Spleen (tissue), 13 donors: ENCODE measurements at places on chromosomes 11 and 22. TPM values are rescaled to one million over a fixed set of nuclear protein-coding genes. Genes with fewer than 3 reads are reported as not detected.

DEFB131B gene
- not detected for total RNA-seq

NRGN gene
- 49.8 TPM for total RNA-seq

BUD13 gene
- 18.9 TPM for total RNA-seq

DNA sequence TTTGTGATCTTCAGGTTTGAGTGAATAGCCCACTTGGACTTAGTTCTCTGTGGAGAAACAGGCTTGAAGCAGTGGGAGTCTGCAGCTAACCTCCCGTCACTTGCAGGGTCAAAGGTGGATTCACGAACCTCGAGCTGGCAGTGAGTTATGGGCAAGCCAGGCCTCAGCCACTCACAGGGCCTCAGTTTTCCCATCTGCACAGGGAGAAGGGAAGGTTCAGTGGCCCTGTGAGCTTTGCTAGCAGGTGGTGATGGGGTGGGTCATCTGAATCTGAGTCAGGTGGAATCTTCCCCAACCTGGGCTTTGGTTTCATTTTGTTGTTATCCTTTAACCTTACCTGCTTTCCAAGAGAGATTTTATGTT, 86.6 kb upstream of the GRIK4 start:
- no peak for DNase-seq
- peaks cover 3% of the 10 kb centered on the region for H3K36me3 ChIP-seq
- no peak overlapping the region for H3K27ac ChIP-seq
- H3K4me3 ChIP-seq: no peak overlapping the region
- no peaks in the 10 kb centered on the region for H3K27me3 ChIP-seq
- peaks cover 5% of the 10 kb centered on the region for H3K4me1 ChIP-seq

DNA sequence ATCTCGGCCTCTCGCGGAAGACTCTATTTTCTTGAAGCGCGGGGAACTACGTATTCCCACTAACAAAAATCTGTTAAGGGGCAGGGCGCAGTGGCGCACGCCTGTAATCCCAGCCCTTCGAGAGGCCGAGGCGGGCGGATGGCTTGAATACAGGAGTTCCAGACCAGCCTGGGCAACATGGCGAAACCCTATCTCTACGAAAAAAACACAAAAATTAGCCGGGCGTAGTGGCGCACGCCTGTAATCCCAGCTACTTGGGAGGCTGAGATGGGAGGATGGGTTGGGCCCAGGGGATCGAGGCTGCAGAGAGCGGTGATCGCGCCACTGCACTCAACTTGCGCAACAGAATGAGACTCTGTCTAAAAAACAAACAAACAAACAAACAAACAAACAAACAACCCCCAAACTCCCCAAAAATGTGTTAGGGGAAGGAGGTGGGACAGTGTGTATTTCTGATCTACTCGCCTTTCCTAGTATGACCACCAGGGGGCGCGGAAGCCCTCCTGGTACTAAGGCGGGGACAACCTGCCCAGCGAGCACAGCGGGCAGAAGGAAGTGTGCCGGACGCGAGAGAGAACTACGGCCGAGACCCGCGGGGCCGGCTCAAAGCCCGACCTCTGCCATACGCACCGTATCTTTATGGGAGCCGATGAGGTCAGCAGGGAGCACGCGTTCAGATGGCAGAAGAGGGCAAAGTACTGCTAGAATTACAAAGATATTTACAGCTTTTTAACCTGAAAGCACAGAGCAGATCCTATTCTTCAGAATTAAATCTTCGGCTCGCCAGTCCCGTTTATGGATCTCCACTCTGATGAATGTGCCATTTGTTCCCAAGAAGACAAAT, 1.3 kb upstream of the STX3 start:
- H3K4me3 ChIP-seq: peak overlapping the region; percentile 93
- H3K36me3 ChIP-seq: no peaks in the 10 kb centered on the region
- DNase-seq: peak; percentile 96
- H3K27me3 ChIP-seq: no peaks in the 10 kb centered on the region

DNA sequence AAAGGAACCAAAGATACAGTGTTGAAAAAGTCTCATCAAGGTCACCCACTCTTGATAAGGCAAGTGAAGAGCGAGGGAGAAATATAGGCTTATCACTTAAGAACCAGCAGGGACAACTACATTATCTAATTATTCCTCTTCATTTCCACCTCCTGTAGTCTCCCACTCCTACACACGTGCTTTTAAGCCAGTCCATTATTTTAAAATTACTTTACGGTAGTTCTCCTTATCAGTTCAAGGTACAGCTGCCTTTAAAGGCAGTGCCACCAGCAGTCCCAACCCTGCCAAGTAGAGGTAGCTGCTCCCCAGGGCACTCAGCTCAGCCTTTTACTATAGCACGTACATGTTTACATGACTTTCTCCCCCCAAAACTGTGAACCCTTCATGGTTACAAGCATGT, 161.5 kb upstream of the BLID start:
- H3K27me3 ChIP-seq: no peaks in the 10 kb centered on the region
- no peak overlapping the region for H3K4me3 ChIP-seq
- no peaks in the 10 kb centered on the region for H3K36me3 ChIP-seq
- no peak for DNase-seq
- H3K27ac ChIP-seq: no peak overlapping the region
- H3K4me1 ChIP-seq: no peaks in the 10 kb centered on the region

GRCh38 chr11:70713086-70713835, 314.9 kb downstream of the CTTN start:
- H3K4me3 ChIP-seq: no peak overlapping the region
- no peak overlapping the region for H3K27ac ChIP-seq
- peak; percentile 72 for DNase-seq

GRCh38 chr11:70194792-70195791, 8.0 kb upstream of the FADD start:
- H3K27me3 ChIP-seq: no peaks in the 10 kb centered on the region
- H3K27ac ChIP-seq: no peak overlapping the region
- H3K4me1 ChIP-seq: peaks cover 3% of the 10 kb centered on the region
- no peaks in the 10 kb centered on the region for H3K36me3 ChIP-seq

GRCh38 chr11:33690290-33691065, 10.1 kb downstream of the C11orf91 start:
- no peaks in the 10 kb centered on the region for H3K27me3 ChIP-seq
- H3K36me3 ChIP-seq: no peaks in the 10 kb centered on the region
- H3K27ac ChIP-seq: no peak overlapping the region
- no peak for DNase-seq

- no peak overlapping the region for H3K4me3 ChIP-seq
- DNase-seq: no peak
- no peaks in the 10 kb centered on the region for H3K36me3 ChIP-seq
- H3K27me3 ChIP-seq: no peaks in the 10 kb centered on the region
- H3K27ac ChIP-seq: no peak overlapping the region
- peaks cover 26% of the 10 kb centered on the region for H3K4me1 ChIP-seq
These were observed 46.9 kb downstream of the MICAL2 start for GRCh38 chr11:12157241-12157661.

GRCh38 chr22:31937341-31937740, 7.0 kb upstream of the YWHAH start:
- peaks cover 3% of the 10 kb centered on the region for H3K4me1 ChIP-seq
- H3K4me3 ChIP-seq: no peak overlapping the region
- no peak overlapping the region for H3K27ac ChIP-seq

DNA sequence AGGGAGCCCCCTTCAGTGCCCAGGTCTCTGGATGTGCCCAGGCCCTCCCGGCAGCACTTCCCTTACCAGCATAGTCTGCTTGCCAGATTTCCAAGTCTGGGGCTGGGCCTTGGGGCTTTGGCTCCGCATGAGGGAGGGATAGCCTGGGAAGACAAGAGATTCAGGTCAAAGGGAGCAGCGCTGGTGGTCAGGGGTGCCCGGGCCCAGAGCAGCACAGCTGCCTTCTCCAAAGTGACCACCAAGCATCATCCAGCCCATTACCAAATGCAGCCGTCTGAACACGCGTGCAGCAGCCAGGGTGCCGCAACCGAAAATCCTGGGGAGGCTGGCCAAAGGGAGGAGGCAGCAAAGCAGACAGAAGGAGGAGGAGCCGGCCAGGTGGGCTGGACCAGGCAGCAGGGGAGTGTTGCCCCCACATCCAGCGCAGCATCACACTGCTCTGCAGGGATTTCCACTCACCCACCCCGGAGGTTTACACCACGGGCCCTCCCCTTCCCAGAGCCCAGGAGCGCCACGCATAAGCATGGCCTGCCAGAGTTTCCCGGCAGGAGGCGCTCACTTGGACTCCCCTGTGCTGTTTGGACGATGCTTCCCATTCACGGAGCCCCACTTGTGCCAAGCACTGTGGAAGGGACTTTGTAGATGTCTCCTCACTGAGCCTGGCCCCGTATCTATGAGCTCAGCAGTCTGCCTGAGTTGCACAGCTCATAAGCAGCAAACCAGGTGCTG, 22.5 kb downstream of the TRIM29 start:
- H3K36me3 ChIP-seq: no peaks in the 10 kb centered on the region
- DNase-seq: no peak
- peaks cover 7% of the 10 kb centered on the region for H3K27me3 ChIP-seq
- H3K4me1 ChIP-seq: no peaks in the 10 kb centered on the region
- H3K27ac ChIP-seq: no peak overlapping the region
